Stimulated activated CD4-positive, alpha-beta T cell treated with anti-CD3 and anti-CD28 coated beads, Interleukin-4, amount 100 ng/mL, for 1 hour (primary cell): ENCODE measurements at places on chromosomes 1 and 21.

- DNase-seq: no peak
Measured at GRCh38 chr1:47399846-47400155, 16.3 kb upstream of the FOXE3 start.

GRCh38 chr1:215104283-215104682 lies 21.7 kb downstream of the KCNK2 start:
- no peak for DNase-seq

GRCh38 chr1:156106624-156107488 lies 7.7 kb upstream of the LMNA start:
- DNase-seq: no peak

DNA sequence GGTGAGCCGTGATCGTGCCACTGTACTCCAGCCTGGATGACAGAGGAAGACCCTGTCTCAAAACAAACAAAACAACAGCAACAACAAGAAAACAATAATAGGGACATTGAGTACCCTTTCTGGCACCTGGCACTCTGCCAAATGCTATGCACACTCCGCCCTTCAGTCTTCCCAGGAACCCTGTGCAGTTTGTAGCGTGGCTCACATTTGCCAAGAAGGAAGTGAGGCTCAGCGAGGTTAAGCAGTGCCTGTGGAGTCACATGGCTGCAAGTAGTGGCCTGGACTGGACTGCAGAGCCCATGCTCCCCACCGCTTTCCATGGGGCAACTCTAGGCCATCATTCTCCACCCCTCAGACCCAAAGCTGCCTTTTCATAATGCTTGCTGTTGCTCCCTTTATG lies 5.3 kb upstream of the EVA1B start:
- no peak for DNase-seq

- peak; percentile 74 for DNase-seq
Measured at GRCh38 chr1:6148497-6149241, 31.5 kb downstream of the CHD5 start.

- no peak for DNase-seq
Measured at GRCh38 chr1:234315091-234315541, 58.1 kb upstream of the COA6 start.

DNA sequence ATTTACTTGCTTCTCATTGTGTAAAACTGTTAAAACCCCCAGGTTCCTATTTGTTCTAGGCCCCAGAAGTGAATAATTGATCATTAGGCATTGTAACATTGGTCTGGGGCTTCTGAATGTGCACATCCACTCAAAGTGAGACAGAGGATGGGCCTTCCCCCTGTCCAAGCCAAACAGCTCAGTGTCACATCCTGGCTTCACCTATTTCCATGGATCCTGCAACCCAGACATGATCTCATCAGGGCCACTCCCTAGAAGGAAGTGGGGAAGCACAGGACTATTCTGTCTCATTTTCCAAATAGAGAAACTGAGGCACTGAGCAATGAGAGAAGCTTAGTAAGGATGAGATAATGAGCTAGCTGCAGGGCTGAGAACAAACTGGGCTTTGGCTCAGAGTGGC lies 47.4 kb upstream of the TSPAN2 start:
- no peak for DNase-seq

GRCh38 chr21:43892984-43893535 lies 28.0 kb downstream of the AGPAT3 start:
- DNase-seq: no peak

DNA sequence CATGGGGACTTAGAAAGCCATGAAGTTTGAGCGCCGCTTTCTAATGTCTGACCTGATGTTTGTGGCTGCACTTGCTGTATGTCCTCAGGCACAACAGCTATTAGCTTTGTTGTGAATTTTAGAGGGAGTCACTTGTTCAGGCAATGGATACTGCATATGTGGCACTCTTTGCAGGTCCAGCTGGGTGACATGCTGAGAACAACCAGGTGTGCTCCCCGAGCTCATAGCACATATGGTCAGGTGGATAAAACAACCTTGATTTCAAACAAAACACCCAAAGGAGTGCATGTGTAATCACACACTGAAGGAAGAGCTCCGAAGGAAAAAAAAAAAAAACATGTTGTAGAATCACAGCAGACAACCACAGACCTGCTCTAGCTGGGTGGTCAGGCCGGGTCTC lies 178.6 kb downstream of the BACH1 start:
- no peak for DNase-seq

DNA sequence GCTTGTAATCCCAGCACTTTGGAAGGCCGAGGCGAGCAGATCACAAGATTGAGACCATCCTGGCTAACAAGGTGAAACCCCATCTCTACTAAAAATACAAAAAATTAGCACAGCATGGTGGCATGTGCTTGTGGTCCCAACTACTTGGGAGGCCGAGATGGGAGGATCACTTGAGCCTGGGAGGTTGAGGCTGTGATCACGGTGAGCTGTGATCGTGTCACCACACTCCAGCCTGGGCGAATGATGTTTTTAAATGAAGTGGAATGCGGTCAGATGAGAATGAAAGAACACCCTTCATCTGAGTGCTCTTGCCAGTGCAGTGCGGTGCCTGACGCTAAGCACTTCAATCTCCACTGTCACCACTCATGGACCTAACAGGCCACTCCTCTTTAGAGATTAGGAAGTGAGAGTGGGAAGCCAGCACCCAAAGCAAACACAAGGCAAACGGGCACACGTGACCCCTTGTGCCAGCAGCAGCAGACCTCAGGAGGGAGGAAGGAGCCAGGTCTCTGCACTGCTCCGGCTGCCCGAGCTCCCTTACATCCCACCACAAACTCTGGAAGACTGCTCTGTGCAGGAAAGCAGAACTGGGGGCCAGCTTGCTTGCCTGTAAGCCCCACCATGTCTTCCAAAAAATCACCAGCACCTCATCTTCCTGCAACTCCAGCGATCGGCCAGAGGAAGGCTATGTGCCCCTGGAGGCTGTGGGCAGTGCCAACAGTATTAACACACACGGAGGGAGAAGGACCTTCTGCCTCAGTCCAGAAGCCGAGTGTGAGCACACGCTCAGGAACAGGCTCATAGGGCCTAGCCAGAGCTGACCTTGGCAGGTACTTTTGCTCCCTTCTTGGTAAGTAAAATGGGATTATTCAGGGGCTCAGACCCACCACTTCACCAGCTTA lies 9.7 kb downstream of the CTNNBIP1 start:
- no peak for DNase-seq

GRCh38 chr1:212791261-212791675 lies 309 bp downstream of the NSL1 start:
- no peak for DNase-seq

DNA sequence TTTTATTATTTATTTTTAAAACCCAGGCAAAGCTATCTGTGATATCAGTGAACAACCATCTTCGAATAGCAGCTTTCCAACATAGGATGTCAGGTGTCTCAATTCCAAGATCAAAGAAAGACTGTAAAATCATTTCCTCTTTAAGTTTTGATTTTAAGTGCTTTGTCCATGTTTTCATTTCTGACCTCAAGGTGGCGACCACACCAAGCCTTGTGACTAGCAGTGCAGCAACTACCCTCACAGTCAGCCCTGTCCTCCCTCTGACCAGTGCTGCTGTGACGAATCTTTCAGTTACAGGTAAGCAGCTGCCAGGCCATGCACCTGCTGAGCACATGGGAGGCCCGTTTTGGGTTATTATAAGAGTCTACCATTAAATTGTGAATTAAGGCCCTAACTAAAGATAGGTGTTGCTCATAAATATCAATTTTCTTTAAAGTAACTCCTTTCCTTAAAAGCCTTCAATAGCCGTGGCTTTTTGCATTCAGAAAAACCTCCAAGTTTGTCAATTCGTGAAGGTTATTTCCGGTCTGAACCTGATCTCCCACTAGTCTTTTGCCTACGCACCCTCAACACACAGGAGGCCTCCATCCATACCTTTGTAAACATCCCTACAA lies 117.0 kb downstream of the CD247 start:
- DNase-seq: peak; percentile 36

DNA sequence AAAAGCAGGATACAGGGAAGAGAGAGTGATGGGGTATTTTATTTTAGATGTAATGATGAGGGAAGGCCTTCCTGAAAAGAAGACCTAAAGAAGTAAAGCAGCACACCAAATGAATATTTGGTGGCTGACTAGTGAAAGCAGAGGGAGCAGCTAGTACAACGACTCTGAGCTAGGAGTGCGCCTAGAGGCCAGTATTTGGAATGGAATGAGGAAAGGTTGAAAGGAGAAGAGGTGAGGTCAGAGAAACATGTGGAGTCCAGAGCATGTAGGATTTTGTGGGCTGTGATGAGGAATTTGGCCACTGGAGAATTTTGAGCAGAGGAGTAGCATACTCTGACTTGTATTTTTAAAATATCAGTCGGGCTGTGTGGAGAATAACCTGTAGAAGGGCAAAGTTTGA lies 11.8 kb upstream of the RPL5 start:
- no peak for DNase-seq

GRCh38 chr1:92623187-92623778 lies 136.6 kb upstream of the GFI1 start:
- no peak for DNase-seq

- DNase-seq: no peak
Measured at GRCh38 chr1:207847116-207847515, 63.8 kb downstream of the CD34 start.

- no peak for DNase-seq
Measured at GRCh38 chr1:241638909-241639622, 1.1 kb downstream of the CHML start.

- no peak for DNase-seq
Measured at GRCh38 chr1:26721669-26722355, 26.0 kb downstream of the ARID1A start.

DNA sequence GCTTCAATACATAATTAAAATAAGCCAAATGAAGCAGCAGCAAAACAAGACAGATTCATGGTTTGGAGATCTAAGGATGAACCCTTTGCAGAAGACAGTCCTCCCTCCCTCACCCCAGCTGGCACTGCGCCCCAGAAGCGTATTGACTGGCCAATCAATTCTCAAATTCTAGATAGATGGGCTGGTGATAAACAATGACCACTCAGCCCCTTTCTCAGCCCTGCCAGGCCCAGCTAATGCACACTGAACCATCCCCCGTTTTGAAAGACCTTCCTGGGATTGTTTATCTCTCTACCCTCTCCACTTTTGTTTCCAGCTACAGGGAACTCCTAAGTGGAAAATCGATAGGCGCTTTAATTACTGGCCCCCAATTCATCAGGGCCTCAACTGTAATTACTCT lies 29.0 kb downstream of the TNR start:
- no peak for DNase-seq

GRCh38 chr1:210654176-210654981 lies 325.7 kb downstream of the HHAT start:
- no peak for DNase-seq

DNA sequence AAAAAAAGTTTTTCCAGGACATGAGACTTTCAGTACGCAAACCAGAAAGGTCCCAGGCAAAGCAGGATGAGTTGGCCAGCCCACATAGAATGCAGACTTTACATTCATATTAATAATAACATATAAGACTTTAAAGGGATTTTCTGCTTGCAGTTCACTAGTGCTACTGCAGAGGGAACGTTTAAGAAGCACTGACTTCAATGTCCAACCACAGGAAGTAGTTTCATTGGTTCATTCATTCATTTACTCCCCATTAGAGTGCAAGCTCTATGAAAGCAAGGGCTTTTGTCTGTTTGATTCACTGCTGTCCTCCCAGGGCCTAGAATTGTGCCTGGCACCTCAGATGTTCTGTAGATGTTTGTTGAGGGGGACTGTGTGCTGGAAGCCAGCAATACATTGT lies 11.8 kb upstream of the SERINC2 start:
- DNase-seq: no peak

GRCh38 chr1:6099297-6099696 lies 53.6 kb downstream of the KCNAB2 start:
- DNase-seq: no peak

GRCh38 chr1:156750711-156751450 lies 594 bp downstream of the HDGF start:
- DNase-seq: peak; percentile 51

GRCh38 chr1:56019472-56019871 lies 559.9 kb downstream of the PLPP3 start:
- no peak for DNase-seq

GRCh38 chr1:79293611-79294010 lies 287.1 kb upstream of the ADGRL4 start:
- no peak for DNase-seq

DNA sequence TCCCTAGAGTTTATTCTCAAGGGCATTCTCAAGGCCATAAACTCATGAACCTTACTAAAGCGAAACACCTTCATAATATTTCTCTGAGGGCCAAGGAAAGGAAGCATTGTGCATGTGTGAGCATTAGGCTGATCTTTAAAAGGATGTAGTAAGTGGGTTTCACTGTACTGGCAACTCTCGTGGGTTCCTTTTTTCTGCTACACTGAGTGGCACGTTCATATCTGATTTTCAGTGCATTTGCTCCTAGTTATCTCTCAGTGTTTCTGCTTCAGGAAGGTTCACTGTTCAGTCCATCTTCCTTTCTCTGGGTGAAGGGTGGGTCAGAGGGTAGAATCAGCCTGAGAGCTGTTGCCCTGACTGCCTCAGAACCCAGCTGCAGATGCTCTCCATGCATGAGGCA lies 192.8 kb upstream of the ADGRL2 start:
- no peak for DNase-seq

GRCh38 chr1:92307980-92308379 lies 9.1 kb downstream of the RPAP2 start:
- DNase-seq: no peak

GRCh38 chr1:153506831-153507413 lies 28.9 kb downstream of the S100A6 start:
- DNase-seq: no peak

DNA sequence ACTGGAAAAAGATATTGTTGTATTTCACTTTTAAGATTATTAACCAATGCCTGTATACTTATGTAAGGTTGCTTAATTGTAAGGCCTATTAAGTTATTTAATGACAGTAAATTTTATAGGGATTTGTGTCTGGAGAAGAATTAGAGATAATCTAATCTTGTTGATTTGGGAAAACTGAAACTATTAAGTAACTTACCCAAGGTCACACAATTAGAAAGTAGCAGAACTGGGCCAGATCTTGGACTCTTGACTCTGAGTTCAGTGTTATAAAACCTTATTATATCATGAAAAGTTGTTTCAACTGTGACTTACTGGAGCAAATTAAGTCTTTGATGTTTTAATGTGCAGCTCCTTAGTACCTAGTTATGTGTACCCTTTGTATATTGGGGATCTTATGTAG lies 38.5 kb downstream of the CAMTA1 start:
- no peak for DNase-seq

DNA sequence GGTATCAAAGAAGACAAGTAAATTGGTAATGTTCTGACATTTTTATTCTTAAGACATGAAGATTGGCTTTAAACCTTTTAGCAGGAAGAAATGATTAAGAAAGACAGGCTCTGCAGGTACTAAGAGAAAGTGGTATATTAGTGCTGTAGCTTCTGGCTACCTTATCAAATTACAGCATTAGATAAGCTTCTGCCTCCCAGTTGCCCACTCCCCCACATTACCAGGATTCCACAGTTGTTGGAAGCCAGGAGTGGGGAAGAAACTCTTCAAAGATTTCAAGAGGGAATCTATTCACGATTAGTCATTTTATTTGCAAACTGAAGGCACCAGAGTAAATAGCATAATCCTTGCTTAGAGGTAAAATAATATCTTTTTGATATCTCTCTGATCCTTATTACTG lies 274.9 kb downstream of the LMO4 start:
- DNase-seq: no peak

GRCh38 chr1:49208712-49209111 lies 432.0 kb upstream of the BEND5 start:
- no peak for DNase-seq

- peak; percentile 37 for DNase-seq
Measured at GRCh38 chr1:16727190-16728111, 12.9 kb upstream of the RNU1-4 start.
